ENCODE measurements at places on chromosomes 5 and 9.

DNA sequence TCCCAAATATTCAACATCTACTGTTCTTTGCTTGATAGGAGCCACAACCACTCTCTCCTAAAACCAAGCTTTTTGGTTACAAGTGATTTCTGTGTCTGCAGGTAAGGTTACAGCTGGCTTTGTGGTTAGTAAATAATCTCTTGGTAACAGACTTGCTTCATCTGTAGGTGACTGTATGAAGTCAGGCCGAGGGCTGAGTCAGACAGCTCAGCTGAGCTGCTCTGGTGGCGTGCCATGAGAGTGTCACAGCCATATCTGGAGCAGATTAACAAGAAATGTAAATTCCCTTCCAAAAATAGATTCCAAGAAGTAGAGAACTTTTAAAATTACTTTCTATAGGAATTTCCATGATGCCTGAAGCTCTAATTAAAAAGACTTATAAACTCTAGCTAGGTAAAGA lies 23.7 kb upstream of the TAS2R1 start:
- no peak for DNase-seq

DNA sequence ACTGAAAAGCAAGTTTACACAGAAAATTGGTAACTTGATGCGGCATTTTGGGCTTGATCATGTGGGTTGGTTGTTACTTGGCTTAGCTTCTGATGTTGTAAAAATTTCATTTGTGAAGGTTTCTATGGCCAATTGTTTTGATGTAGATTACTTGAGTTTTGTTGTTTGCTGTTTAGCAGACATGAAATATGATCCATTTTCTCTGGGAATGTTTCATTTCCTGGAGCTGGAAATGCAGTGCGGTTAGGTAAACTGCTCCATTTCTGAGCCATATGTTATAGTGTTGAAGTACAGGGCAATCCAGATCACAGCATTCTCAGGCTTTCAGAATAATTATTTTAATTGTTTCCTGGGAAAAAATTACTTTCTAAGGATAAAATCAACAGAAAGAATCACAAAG lies 396.9 kb downstream of the ENC1 start:
- no peak for DNase-seq

- DNase-seq, result no peak
These were observed 97.2 kb downstream of the CARTPT start for GRCh38 chr5:71816307-71816706.

DNA sequence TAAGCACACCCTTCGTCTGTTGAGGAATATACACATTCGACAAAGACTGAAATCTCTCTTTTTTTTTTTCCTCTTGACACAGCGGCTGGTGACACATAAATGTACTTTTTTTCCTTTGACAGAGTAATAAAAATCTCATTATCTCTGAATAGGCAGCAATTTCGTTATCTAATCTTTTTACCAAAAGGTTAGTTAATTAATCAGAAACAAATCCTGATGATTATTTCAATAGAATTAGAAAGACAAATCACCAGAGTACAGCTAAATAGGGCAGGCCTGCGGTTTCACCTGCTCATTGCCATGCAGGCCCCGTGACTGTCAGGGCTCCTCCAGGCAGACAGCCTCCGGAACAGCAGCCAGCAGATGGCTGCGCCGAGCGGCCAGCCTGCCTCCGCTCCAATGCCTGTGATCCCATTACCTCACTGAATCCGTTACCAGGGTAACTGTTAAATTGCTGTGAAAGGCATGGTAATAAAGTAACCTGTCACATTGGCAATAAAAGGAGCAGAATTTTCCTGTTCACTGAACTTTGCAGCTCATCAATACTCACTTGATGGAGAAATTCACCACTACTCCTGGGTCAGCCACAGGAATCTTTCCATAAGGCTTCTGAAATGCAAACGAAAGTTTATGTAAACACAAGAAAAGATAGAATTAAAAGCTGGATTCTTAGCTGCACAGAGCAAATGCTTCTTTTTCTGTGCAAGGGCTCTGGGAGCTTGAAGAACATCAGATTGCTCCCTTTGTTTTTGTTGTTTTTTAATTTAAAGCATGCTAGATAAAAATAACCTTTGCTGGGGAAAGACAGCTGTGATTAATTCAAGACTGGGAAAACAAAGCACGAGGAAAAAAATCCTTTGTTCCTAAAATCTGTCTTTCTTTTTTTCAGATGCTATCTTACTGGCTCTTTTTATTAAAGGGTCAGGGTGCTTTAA lies 666.4 kb upstream of the ZNF608 start:
- DNase-seq, result no peak

- DNase-seq, result no peak
These were observed 2.4 kb downstream of the OTP start for GRCh38 chr5:77635917-77636640.

GRCh38 chr5:172428224-172429166 lies 25.8 kb downstream of the SH3PXD2B start:
- DNase-seq, result no peak

GRCh38 chr9:36855448-36856315 lies 178.4 kb downstream of the PAX5 start:
- DNase-seq, result no peak

- DNase-seq, result peak; percentile 29
These were observed 7.1 kb upstream of the KLF9 start for GRCh38 chr9:70421272-70422180.
